ENCODE measurements at places on chromosomes 1 and 21.

DNA sequence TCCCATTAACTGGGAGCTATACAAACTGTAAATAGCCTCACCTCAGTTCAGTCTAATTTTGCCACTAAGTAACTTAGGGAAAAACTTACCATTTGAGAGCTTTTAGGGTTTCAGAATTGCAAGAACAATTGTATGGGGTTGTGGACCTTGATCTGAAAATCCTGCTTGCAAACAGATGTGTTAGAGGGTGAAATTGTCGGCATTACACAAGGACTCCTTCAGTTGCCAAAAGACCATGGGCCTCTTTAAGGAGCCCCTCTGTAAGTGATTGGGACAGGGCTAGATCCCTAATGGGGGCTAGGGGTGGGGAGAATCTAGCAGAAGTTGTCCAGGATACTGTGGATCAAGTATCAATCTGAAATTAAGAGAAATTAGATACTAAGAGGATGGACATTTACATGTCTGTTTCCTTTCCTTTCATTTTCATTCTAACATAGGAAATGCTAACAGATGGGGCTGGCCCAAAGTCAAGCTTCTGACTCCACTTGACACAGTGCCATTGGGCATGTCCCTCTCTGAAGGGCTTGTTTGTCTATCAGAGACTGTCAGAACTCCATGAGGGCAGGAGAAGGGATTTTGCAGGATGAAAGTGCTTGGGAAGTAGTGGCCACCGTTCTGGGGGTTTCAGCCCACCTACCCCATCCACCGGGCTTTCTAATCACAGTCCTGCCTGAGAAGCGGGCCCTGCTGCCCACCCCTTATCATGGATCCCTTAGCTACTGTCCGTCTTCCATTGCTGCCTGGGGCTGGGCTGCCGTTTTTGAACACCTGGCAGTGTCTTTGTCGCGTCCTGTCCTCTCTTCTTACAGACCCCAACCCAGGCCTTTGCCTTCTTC lies 54.7 kb downstream of the STUM start:
- DNase-seq = peak; percentile 80

DNA sequence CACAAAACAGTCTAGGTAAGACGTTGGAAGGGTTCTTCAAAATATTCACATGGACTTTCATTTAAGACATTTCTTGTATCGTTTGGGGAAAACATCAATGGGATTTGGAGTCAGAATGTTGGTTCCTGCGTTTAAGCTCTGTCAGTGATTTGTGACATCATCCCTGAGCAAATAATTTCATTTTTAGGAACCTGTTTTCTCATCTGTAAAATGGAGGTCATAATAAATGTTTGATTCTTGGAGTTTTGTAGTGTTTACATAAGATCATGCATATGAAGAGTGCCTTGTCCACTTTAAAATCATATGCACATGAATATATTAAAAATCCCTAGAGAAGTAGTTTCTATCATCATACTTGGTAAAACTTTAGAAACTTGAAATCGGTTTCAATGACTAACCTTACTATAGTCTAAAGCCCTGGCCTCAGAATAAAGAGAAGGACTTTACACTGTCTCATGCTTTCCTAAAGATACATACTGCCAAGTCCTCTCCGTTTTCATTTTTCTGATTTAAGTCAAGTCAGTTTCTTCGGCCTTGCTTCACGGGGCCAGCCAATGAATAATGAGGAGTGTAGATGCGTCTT lies 178.4 kb downstream of the ADSS2 start:
- DNase-seq = no peak

DNA sequence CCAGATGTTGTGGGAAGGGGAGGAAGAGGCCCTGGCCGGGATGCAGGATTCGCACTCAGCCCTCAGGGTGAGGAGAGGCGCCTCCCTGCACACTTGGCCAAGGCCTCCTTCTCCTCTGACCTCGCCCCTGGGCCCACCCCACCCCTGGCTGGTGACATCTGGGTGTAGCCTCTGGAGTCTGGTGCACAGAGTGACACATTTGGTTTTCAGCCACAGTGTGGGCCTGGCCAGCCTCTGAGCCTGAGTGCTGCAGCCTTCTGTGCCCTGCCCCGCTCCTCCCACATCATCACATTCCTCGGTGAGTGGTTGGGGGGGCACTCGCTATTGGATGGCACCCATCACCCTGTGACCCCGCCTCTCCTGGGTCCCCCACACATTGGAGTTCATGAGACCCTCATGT lies 45.8 kb downstream of the PRDM16 start:
- DNase-seq = no peak

DNA sequence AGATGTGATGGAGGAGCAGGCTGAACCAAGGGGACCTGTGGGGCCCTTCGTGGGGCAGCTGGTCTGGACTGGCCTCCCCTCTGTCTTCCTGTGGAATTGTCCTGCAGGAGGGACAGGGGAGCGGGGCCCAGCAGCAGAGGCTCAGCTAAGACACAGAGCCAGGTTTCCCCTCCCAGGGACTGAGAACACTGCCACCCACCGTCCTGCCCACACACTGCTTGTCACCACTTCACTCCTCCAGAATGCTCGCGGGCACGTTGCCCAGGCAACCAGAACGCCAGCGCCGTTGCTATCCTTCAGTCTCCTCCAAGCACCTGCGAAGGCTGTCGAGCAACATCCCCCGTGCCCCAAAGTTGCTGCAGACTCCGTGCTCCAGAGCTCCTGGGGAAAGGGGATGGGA lies 46.4 kb downstream of the AJAP1 start:
- no peak for DNase-seq

- peak; percentile 93 for DNase-seq
Observed at GRCh38 chr1:101914473-101915242, 82.1 kb downstream of the OLFM3 start.

All from NCI-H446 treated with DMSO at 0.1 percent for 48 hours (cell line).